Stimulated activated CD4-positive, alpha-beta T cell treated with anti-CD3 and anti-CD28 coated beads, Interleukin-12 subunit alpha, Interleukin-12 subunit beta, amount 100 ng/mL, for 48 hours (primary cell): ENCODE measurements at places on chromosomes 6 and 20.

- DNase-seq = no peak
Measured at GRCh38 chr6:129508477-129509145, 201.4 kb downstream of the ARHGAP18 start.

- DNase-seq = no peak
Measured at GRCh38 chr6:45185403-45186251, 142.5 kb upstream of the RUNX2 start.

- DNase-seq = no peak
Measured at GRCh38 chr6:128826606-128827005, 56.3 kb upstream of the LAMA2 start.

DNA sequence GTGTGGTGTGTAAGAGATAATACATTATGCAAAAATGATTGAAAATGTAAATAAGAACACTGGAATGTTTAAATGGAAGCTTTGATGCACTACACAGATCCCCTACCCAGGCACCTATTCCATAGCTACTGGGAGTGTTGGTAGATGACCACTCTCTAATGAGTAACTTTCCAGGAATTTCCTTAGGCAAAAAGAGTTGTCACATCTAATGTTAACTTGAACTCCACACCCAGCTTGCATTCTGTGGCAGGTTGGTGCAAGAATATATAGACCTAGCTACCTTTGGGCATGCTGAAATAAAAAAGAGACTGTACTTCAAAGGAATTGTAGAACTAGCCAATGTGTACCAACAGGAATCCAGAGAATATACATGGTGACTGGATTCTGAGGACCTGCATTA lies 1254.2 kb upstream of the EYS start:
- no peak for DNase-seq

GRCh38 chr6:54935739-54936138 lies 89.2 kb downstream of the FAM83B start:
- DNase-seq = no peak

- DNase-seq = no peak
Measured at GRCh38 chr20:61490721-61491120, 238.7 kb downstream of the CDH4 start.

- no peak for DNase-seq
Measured at GRCh38 chr20:10733122-10733521, 59.3 kb upstream of the JAG1 start.

- no peak for DNase-seq
Measured at GRCh38 chr6:75755704-75756103, 6.7 kb downstream of the MYO6 start.

DNA sequence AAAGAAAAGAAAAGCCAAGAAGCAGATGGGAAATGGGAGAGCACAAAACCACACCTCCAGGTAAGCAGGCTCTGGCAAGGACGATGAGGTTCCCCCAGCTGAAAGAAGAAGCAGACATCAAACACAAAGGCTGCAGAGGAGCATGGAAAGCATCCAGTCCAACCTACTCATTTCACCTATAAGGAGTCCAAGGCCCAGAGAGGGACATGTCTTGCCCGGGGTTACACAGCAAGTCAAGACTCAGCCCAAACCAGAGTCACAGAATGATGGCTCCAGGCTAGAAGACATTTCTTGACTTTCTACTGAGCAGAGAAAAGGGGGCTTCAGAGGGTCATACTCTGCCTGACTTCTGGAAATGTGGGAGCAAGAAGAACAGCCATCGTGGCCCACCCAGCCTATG lies 45.6 kb upstream of the FOXP4 start:
- no peak for DNase-seq

DNA sequence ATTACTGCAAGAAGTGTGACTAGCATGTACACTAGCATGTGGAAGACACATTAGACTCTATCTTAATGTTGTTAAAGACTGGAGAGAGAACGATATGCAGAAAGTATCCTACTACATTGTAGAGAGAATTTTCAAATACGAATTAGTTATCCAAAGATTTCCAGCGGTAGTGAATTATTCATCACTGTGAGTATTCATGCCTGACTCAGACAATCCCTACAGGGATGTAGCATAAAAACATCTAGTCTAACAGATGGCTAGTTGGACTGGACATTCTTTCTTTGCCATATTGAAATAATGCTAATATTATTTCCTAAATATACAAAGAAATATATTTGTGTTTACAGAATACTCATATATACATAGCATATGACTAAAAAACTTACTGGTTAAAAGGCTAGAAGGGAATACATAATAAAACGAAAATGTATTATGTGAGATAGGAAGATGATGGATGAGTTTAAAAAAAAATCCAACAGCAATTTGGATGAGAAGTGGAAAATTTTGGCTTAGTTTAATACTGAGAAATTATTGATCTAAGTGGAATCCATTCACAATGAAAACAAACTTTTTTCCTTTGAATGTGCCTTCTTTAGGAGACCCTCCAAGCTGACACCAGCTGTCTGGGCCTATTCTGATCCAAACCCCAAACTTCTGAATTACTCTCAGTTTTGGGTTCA lies 580.7 kb downstream of the RFPL4B start:
- no peak for DNase-seq

- no peak for DNase-seq
Measured at GRCh38 chr20:2164966-2165365, 63.3 kb downstream of the STK35 start.

DNA sequence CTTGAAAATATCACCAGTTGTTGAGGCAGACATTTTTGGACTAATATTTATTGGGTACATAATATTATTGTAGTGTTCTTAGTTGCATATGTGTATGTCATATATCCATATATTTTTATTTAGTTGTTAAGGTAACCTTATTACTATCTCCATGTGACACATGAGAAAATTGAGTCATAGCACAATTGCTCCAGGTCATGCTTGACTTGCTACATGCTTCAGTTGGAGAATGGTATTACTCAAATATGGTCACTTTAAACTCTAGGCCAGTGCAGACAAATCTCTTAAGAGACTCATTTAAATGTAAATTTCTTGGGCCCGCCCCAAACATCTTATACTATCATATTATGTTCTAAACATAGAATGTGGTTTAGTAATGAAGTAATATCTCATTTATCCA lies 246.1 kb downstream of the RIMS1 start:
- DNase-seq = no peak

- no peak for DNase-seq
Measured at GRCh38 chr6:149913540-149914240, 9.2 kb downstream of the RAET1G start.

DNA sequence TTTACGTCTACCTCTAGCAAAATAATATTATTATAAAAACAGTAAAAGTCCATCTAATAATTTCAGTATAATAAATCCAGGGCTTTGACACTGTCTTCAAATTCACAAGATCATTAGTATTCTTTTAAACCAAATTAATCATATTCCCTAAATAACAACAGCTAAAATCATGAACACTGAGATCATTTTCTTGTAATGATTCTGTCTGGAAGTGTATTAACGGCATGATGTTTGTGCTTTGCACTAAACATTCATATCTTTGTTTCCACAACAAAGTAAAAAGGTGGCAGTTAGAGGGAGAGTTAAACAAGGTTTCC lies 18.8 kb downstream of the HIVEP2 start:
- no peak for DNase-seq

- DNase-seq = no peak
Measured at GRCh38 chr6:108550256-108550655, 10.5 kb upstream of the FOXO3 start.

DNA sequence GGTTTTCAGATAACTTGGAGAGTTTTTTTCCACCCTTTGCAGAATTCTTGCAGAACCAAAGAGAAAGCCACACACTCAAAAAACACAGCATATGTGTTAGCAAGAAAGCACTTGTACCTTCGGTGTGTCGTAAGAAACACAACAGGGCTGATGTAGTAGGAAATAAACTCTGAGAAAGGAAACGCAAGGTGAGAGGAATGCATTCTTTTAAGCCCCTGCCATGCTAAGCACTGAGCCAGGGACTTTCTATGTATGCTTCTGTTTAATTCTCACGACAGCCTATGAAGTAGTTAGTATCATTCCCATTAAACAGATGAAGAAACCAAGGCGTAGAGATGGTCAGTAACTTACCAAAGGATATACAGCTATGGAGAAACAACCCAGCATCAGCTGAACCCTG lies 23.1 kb downstream of the NEDD9 start:
- DNase-seq = no peak

GRCh38 chr6:121160276-121160675 lies 174.0 kb downstream of the TBC1D32 start:
- no peak for DNase-seq

- DNase-seq = no peak
Measured at GRCh38 chr6:101582792-101583191, 189.3 kb downstream of the GRIK2 start.

DNA sequence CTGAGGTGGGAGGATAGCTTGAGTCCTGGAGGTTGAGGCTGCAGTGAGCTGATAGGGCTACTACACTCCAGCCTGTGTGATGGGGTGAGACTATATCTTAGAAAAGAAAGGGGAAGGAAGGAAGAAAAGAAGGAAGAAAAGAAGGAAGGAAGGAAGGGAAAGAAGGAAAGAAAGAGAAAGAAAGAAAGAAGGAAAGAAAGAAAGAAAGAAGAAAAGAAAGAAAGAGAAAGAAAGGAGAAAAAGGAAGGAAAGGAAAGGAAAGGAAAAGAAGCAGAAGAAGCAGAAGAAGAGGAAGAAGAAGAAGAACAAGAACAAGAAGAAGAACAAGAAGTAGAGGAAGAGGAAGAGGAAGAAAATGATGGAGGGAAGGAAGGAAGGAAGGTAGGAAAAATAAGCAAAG lies 1130.2 kb upstream of the MAP3K7 start:
- DNase-seq = no peak

DNA sequence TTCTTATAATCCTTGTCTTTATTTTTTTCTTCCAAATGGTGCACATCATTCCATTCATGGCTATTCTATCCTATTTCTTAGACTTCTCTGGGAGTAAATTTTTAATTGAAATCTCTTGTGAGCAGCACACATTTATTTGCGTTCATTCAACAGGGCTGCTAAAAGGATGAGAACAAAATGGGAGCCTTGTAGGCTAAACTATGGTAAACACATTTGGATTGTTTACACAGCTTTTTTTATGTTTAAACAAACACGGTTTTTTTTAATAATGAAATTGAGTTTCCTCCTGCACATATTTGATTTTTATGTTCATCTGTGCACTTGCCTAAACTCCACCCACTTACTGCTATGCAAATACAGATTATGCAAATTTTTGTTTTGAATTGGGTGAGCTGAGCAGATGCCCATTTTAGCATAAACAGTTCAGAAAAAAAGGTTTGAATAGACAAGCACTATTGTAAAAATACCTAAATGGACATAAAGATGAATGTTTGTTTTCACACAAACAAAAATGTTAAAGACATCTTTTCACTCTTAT lies 92.0 kb downstream of the OLIG3 start:
- no peak for DNase-seq

- no peak for DNase-seq
Measured at GRCh38 chr20:3090565-3090964, 6.0 kb upstream of the AVP start.

DNA sequence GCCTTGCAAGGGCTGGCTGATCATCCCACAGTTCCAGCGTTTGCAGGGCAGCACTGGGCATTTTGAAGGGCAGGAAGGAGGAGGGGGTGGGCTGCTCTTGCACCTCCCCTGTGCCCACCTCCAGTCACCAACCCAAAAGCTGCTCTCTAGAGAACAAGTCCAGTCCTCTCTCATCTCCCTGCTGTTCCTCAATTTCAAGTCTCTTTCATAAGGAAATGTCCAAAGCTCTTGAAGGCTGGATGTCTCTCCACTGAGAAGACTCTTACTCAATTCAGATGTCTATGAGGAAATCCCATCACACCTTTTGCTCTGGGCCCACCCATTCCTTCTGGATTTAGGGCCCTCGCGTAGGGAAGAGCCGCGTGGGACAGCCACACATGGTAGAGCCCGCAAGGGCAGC lies 31.7 kb downstream of the WRNIP1 start:
- no peak for DNase-seq

DNA sequence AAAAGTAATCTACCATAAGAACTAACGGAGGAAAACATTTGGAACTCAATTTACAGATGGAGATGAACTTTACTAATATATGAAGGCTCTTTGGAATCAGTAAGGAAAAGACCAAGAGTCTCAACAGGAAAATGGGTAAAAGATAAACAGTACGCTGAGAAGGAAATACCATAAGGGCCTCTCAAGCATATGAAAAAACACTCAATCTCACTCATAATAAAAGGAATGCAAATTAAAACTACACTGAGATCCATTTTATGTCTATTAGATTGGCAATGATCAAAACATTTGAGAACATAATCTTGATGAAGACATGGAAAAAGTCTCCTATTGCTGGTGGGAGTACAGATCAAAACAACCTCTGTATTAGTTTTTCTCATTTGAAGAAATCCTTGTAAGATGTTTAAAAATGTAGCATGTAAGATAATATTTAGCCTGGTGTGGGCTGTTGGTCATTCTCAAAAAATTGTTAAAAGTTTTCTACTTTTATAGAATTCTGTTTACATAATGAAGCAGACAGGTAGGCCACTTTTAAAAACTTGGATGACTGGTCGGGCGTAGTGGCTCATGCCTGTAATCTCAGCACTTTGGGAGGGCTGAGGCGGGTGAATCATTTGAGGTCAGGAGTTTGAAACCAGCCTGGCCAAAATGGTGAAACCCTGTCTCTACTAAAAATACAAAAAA lies 14.5 kb downstream of the REV3L start:
- DNase-seq = no peak

DNA sequence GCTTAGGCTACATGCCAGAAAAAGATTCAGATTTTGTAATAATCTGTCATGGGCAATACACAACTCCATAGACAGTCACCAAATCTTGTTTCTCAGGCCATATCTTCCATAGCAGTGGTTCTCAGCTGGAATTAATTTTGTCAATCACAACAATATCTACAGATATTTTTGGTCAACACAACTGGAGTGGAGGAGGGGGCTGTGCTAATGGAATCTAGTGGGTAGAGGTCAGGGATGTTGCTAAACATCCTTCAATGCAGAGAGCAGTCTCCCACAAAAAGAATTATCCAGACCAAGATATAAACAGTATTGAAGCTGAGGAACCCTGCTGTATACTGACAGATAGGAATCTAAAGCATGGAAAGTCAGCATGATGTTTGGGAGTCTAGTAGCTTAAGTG lies 174.6 kb downstream of the UBE3D start:
- no peak for DNase-seq

- no peak for DNase-seq
Measured at GRCh38 chr6:37630281-37630799, 67.3 kb downstream of the MDGA1 start.

- DNase-seq = no peak
Measured at GRCh38 chr6:113664909-113665308, 192.2 kb upstream of the MARCKS start.

DNA sequence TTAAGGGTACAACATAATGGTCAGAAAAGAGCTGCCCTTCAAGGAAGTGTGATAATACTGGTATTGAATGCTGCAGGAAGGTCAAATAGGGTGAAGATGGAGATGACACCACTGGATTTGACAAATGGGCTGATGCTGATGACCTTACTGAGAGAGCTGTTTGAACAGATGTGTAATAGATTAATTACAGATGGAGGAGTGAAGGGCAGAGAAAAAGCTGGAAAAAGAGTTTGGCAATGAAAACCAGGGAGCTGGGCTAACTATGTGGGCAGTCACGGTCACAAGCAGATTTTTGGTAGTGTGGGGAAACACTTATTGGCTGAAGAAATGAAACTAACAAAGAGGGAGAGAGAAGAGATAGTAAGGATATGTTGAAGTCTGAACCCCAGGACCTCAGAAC lies 83.6 kb upstream of the ENPP5 start:
- no peak for DNase-seq
